ENCODE measurements at places on chromosomes 2 and 18.

GRCh38 chr2:215900843-215901242 lies 112.5 kb downstream of the MREG start:
- DNase-seq: no peak

DNA sequence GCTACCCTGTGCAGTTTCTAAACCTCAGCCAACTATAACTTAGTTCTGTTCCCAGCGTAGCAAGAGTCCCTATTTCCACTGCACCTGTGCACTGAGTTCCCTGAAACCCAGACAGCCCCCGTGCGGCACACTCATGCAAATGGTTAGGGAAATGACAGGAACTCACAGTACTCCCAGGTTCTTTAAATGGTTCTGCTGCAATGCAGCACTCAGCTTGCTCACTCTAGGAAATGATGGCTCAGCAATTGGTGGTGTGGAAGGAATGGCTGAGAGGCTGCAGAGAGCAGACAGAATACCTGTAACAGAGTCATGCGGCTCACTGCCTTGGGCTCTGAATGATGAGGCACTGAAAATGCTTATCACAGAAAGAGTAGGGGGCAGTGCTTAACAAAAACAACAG lies 143.0 kb downstream of the RAD51AP2 start:
- DNase-seq: no peak

DNA sequence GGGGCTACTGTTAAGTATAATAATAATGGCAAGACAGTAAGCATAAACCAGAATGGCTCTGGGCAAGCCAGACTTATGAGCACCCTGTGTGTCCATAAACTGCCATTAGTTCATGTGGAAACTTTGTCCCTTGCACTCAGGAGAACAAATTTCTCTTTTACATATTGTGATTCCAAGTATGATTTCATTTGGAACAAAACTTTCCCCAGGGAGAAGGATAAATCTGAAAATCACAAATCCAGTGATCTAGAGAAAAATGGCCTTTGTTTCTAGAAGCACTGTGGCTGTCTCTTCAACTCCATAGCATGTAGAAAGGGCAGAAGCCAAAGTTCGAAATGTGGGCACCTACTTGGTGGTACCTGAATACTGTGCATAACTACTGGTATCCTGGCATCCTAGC lies 823.7 kb upstream of the SOX11 start:
- DNase-seq: no peak

- no peak for DNase-seq
Observed at GRCh38 chr18:507636-508035, 7.1 kb upstream of the COLEC12 start.

GRCh38 chr2:58512878-58513277 lies 271.8 kb upstream of the FANCL start:
- DNase-seq: no peak

DNA sequence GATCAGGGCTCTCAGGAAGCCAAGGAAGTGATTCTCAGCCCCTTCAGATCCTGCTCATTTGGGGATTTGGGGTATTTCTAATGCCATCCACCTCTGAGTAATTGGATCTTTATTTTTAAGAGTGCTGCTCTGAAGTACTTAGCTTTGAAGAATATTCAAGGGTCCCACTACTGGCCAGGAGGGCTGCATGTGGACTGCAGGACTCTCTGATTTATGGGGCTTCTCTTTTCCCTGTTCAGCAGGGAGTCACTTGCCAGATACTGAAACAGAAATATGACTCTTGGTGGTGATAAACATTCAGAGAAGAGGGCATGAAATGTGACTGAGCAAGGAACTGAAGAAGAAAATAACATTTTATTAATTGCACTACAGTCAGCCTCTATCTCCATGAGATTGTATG lies 138.5 kb downstream of the MTX2 start:
- no peak for DNase-seq

- no peak for DNase-seq
Observed at GRCh38 chr18:3878401-3878800, 428.4 kb downstream of the TGIF1 start.

- DNase-seq: no peak
Observed at GRCh38 chr2:241639385-241639784, 1.9 kb downstream of the ATG4B start.

- no peak for DNase-seq
Observed at GRCh38 chr18:32582455-32582854, 111.8 kb upstream of the GAREM1 start.

GRCh38 chr18:65567372-65567771 lies 183.4 kb upstream of the CDH7 start:
- no peak for DNase-seq

- no peak for DNase-seq
Observed at GRCh38 chr2:58834404-58834803, 593.3 kb upstream of the FANCL start.

GRCh38 chr18:13539843-13540476 lies 186.4 kb downstream of the FAM210A start:
- DNase-seq: no peak

DNA sequence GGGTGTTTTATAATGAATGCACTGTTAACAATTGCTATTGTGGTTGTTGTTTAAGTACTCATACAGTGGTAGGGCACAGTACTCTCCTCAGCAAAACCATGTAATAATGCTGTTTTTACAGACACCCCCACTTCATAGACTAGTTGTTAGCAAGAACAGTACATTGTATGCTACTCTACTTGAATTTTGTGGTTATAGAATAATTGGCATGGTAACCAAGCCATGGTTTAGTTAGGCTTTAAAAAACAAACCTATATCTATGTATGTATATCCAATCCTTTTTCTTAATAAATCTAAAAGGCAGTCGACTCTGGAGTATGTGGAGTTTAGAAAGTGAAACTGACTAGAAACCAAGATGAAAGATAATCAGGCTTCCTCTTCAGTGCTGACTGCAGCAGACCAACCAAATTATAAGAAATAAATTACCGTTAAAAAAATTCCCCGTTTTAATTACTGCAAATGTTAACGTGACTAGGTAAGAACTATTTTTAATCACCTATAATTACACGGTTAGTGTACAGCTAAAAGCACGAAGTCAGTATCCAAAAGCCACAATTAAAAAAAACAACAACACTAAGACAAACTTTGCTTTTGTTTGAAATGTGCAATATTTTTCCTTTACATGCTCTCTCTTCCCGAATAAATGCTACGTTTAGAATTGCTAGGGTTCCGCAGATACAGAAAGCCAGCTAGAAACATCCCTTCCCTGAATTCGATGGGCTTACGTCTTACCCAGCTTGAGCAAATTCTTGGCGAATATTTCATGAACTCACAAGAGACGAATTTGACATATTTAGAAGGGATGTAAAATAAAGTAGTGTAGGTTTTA lies 113.3 kb upstream of the SERTAD2 start:
- no peak for DNase-seq
